ENCODE measurements at places on chromosomes 3 and 15.
A peak's percentile ranks its signal among the peaks of the same experiment; 100 is the strongest.

DNA sequence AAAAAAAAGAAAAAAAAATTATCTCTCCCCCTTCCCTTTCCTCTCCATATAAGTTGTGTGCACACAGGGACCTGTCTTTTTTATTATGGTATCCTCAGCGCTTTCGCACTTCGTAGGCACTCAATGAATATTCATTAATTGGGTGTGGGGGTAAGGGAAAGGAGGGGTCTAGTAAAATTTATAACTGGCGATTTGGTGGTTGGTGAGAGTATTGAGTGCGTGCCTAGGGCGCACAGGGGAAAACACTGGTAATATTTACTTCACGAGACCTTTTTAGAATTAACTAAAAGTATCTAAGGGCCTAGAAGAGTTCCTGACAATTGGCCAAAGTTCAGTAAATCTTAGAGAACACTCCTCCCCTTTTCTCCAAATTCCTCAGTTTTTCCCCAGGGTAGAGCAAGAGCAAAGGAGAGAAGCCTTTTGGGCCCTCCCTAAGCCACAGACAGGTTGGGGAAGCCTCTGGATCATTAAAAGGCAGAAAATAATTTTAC is 25.7 kb downstream of the TYRO3 start:
- DNase-seq: no peak

DNA sequence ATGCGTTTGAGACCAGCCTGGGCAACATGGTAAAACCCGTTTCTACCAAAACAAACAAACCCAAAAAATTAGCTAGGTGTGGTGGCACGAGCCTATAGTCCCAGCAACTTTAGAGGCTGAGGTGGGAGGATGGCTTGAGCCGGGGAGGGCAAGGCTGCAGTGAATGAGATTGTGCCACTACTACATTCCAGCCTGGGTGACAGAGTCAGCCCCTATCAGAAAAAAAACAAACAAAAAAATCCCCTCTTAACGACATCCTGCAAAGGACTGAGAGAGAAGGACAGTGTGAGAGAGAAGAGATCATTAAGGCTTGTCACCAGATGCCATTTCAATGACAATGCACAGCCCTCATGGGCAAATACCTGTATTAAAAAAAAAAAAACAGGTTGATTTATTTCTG is 266.7 kb upstream of the ATP10A start:
- no peak for DNase-seq

DNA sequence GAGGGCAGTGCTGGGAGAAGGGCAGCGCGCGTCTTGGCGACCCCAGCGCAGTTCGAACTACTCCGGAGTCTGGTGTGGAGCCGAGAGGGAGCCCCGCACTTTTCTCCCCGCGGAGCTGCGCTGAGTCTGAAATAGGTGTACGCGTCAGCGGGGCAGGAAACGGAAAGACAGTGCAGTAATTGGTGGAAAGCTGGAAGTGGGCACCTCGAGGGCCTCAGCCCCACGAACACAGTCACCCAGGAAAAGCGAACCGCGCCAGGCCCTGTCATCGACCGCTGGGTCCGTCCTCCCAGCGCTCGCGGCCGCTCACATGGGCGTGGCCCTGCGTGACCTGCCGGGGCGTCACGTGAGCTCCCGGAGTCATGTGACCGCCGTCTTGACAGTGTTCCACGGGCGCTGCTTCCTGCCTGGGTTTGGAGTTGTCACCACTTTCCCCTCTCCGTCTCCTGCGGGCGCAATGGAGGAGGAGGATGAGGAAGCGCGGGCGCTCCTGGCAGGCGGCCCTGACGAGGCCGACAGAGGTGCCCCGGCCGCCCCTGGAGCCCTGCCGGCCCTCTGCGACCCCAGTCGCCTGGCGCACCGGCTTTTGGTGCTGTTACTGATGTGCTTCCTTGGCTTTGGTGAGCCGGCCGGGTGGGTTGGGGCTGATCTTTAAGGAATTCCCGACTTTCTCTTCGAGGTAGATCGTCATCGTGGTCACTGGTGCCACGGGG is at the start of gene MFSD1:
Gene MFSD1, plus strand, starts transcription at position 359 of the 713 bp plus-strand sequence. Its CDS starts 99 bp downstream, at position 458.
- peak; percentile 96 for DNase-seq

DNA sequence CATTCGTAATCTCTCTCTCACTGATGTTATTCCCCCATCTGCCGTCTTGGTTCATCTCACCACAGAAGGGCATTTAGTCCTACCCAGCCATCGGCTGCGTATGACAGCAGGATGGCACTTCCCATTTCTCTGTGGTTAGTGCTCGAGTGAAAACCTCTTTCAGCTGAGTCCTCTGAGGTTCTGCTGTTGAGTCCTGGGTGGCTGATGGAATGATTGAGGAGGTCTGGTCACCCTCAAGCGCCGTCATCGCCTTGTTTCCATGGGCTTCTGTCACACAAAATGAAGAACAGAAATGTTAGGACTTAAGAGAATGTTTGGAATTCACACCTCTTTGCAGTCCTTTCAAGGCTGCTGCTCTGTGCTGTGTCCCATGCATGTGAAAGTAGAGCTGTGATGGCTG is 9.4 kb upstream of the SACM1L start:
- DNase-seq: no peak

DNA sequence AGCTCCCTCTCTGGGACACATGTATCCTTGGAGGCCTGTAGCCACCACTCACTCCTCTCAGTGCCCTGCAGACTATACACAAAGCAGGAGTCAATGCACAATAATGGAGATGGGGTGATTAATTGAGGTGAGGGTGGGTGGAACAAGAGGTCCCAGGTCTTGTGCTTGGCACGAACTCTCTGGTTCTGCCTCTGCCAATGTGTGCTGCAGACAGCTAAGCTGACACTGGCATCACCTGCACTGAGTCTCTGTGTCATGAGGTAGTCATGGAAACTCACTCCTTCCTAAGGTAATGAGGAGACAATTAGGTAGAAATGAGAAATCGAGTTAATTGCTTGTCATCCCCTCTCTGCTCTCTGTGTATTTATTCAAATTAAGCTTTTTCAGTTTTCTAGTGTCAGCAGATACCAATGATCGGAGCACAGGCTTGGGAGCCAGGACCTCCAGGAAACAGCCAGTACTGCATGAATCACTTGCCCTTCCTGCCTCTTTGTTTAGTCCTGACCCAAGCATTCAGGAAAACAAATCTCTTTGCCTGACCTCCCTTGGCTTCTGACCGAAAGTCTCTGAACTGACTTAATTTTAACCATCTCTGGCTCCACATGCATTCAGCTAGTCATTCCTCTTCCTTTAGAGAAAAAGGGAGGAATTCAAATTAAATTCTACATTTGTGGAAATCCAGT is 56.7 kb downstream of the DRD3 start:
- DNase-seq: no peak

Data from left forelimb (tissue), 1 donor.